ENCODE measurements at places on chromosomes 11 and 22.

DNA sequence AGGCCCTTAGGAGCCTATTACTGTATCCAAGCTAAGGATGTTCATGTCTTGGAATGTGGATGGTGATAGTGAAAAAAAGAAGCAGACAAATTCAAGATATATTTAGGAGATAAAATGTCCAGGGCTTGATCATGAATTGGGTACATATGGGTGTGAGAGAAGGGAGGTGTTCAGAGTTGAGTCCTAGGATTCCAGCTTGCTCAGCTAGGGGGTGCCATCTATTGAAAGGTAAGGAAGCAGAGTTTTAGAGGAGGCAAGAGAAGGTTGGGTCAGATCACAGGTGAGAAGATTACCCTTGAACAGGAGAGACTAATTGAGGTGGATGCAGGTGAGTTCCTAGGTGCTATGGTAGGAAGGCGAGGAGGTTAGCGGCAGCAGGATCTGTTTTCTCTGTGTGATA, 60.5 kb downstream of the GRAMD1B start:
- no peak for DNase-seq

GRCh38 chr11:64856382-64857227, 12.2 kb upstream of the CDC42BPG start:
- no peak for DNase-seq

- no peak for DNase-seq
Measured at GRCh38 chr11:81967242-81967641, 766.4 kb downstream of the FAM181B start.

GRCh38 chr22:25420925-25421904, 143.3 kb upstream of the GRK3 start:
- no peak for DNase-seq

DNA sequence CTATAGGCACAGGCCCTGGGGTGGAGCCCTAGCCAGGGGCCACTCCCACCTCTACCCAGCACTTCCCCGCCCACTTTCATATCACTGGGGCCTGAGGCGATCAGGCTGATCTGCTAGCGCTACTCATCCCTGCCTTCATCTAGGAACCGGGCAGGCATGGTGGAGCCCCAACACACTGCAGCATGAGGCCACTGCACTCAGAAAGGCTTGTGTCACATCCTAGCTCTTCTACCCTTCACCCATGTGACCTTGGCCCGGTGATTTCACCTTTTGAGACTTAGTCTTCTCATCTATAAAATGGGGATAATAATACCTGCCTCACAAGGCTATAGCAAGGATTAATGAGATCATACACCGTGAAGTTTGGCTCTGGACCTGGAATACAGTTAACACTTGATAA, 18.1 kb upstream of the GDPD5 start:
- no peak for DNase-seq

DNA sequence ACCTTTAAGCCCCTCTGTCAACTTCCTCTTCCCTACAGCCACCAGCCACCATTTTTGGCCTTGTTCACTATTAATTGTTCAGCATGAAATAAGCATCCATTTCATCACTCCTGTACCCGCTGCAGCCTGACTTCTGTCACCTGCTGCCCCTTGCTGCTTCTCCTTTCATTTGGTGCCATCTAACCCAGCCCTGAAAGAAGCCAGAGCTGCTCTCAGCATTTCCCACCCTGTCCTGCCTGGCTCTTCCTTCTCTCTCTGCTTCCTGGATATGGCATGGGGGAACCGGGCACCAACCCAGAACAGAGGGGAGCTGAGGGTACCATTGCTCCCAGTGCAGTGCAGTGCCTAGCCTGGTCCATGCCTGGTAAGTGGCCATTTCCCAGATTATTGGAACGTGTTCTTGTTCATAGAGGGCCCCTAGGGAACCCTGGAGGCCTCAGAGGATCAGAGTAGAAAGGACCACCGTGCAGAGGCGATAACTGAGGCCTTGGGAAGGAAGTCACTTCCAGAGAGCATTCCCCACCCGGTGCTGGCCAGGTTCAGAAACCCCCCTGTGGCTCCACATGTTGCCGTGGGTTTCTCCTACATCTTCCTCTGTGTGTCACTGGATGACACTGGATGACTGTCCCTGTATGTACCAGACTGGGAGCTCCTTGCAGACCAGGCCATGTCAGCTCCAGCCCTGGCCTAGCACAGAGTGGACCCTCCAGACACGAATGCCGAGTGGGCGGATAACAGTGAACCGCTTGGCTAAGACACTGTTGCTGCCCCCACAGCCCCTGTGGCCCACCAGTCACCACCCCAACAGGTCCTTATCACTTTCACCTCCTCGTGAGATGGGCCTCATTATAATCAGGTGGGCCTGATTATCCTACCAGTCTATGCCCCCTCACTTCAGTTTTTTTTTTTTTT, 4.7 kb downstream of the YDJC start:
- no peak for DNase-seq

DNA sequence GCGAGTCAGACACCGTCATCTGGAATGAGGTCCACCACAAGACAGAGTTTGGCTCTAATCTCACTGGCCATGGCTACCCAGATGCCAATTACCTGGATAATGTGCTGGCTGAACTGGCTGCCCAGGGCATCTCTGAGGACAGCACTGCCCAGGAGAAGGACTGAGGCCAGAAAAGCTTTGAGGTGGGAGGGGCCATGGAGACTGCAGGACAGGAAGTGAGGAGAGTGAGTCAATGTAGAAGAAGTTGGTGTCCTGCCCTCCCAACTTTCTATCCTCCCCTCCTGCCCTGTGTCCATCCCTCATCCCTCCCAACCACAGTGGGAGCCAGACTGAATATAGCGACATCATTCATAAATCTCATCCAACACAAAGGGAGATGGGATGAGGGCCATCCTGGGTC, 8.0 kb downstream of the MPEG1 start:
- no peak for DNase-seq

DNA sequence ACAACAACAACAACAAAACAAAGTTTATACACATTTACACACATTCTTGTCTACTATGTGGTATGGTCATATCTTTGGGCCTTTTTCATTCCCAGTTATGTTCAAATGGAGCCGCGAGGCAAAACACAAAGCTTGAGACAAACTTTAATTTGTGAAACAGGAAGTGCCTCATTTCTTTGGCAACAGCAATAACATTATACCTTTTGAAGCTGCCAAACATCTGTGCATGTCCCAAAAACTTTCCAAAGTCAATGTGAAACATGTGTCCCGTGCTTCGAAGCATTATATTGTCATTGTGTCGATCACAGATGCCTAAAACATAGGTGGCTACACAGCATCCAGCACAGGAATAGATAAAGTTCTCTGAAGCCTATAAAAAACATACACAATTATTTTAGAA, 25.0 kb upstream of the RPS13 start:
- peak; percentile 8 for DNase-seq

GRCh38 chr11:7251487-7251835, 243 bp upstream of the SYT9 start:
- DNase-seq, result no peak

DNA sequence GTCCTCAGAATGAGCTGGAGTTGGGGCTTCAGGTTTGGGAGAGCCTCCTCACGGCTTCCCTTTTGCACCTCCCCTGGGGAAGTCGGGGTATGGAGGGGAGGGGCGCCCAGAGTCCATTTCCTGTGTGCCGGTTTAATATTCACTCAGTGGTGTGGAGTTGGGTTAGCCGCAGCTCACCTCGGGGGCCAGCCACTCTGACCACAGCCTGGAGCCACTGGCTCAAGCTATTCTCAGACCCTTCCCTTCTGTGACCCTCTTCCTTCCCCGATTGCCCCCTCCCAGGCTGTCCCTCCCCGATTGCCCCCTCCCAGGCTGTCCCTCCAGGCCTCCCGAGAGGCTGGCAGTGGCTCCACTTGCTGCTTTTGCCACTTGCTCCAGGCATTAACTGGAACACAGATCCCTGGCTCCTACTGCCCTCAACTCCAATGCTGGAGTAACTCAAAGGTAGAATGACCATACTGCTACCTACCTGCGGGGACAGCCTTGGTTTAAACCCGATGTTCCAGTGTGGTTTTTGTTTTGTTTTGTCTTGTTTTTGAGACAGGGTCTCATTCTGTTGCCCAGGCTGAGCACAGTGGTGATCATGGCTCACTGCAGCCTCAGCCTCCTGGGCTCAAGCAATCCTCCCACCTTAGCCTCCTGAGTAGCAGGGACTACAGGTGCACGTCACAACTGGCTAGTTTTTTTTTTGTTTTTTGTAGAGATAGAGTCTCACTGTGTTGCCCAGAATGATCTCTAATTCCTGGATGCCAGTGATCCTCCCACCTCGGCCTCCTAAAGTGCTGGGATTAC, 29.3 kb downstream of the RPUSD4 start:
- DNase-seq, result no peak

GRCh38 chr22:25012741-25013143, 60.2 kb downstream of the KIAA1671 start:
- no peak for DNase-seq

DNA sequence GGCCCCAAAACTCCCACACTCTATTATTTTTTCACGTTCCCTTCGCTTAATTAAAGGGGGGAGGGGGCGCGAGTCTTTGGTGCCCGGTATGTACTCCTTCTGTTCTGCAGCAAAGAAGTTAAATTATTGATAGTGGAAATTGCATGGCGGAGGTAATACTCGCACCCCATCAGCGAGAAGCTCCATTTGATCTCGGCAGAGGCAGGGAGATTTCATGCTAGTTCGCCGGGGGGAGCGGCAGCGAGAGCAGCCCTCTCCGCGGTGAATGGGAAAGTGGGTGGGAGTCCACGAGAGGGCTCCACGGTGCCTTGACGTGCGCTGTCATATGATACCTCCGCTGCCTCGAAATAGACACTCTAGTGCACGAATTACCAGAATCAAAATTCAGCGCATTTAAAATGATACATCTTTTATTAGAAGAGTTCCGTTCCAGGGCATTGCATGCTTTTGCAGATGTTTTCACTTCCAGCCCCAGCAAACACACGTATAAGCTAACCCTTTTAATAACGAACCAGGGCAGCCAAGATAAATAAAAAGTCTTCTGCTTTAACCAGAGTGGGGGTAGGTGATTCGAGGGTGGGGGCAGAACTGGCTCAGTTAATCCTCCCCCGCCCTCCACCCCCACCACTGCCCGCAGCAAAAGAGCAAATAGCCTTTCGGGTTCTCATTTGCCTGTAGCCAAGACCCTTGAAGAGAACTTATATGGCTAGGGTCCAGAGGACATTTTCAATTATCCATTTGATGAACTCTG, 1.3 kb upstream of the BDNF start:
- DNase-seq, result no peak

DNA sequence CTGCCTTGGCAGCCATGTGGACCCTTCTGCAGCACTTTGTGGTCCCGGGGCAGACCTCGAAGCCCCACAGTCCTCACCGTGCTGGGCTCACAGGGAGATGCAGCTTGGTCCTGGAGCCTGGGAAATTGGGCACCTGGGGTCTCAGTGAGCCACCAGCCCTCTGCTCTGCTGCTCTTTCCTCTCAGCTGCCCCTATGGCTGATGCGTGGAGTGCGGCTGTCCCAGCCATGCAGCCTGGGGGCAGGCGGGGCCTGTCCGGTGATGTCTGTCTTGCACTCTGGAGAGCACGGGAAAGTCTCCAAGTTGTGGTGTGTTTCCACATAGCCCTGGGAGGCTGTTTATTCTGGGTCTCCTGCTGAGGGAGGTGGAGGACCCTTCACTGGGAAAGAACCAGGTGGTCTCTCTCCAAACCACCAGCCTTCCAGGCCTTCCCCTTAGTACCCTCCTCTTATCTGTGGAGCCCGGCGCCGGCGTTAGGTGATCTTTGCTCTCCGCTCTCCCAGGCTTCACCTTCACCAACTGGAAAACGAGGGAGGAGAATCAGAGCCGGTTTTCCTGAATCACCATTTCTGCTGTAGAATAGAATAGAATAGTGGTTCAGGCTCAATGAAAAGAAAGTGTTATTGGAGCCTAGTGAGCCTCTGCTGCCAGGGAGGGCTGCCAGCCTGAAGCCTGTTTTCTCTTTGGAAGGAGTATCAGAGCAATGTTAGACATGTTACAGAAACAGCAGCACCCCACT, 41.2 kb upstream of the GRAMD4 start:
- no peak for DNase-seq

DNA sequence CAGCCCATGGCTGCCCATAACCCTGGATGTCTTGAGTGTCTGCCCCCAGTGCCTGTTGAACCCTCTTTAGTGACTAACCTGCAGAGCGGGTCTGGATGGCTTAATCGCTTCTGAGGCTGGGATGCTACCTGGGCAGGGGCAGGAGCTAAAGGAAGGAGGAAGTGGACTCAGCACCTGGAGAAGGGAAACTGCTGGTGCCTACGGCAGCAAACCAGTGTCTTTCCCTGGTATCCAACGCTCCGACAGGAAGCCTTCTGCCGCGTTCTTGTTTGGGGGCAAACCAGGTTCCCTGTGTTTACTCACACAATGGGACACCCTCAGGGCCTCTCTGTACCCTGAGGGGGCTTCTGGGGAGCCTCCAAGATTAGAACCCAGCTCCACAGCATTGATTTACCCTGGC, 38.1 kb upstream of the B3GAT1 start:
- no peak for DNase-seq

DNA sequence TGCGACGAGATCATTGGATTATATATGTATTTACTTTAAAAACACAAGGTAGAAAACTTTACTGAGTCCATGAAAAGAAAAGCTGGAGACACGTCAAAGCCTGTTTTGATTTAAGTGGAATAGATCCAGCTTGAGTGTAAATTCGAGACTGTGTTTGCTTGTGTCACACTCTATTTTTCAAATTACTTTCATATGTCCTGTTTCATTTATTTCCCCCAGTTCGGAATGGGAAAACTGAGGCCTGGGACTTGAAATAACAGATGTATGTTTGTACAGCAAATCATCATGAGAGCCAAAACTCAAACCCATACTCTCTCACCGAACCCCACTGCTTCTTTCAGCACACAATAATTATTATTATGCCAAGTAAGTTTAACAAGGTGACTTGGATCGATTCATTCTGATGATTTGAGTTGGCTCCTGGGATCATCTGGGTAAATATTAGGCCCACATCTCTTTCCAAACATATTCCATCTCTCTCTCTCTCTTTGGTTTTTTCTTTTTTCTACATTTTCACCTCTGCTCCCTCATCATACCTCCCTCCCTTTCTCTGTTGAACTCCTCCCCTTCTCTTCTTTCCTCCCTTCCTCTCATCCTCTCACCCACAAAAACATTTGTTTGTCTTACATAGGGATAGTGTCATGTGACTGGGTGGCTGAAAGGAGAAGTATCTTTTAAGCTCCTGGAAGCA, 21.2 kb downstream of the FZD4 start:
- no peak for DNase-seq

DNA sequence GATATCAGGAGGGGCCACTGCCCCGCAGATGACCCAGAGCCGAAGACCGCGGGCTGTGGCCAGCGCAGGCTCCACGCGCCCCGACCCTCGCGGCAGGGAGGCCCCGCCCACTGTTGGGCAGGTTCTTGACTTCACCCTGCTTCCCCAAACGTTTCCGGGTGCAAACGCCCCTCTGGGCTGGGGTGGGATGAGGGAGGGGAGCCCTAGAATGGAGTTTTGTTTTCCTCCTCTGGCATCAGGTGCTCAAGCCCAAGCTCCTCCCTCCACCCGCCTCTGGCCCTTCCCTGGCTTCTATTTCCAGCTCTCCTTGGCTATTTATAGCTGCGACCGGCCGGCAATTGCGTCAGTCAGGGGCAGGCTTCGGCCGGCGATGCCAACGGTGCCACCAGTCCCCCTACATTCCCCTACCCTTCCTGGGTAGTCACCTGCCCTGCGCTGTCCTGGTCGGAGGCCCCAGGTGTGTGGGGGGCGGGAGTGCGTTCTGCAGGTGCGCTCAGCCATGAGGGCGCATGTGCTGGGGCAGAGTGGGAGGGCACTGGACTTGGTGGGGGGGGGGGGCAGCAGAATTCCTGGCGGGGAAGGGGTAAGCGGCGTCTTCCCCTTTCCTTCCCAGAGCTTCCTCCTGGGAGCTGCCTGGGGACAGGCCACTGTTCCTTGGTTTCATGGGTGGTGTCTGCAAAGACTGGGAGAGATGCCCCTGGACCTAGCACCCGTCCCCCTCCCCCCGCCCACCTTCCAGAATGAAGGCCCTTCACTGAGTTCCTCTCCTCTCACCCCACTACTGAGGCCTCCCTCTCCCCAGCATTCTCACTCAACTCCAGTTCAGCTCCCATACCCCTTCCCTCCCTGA, 23.6 kb downstream of the DUSP8 start:
- DNase-seq, result no peak

All from GM04503 (cell line).